Activated CD4-positive, alpha-beta T cell treated with anti-CD3 and anti-CD28 coated beads, Interleukin-2, amount 50 U/mL, for 1 hour (primary cell): ENCODE measurements at places on chromosomes 2 and 18.

DNA sequence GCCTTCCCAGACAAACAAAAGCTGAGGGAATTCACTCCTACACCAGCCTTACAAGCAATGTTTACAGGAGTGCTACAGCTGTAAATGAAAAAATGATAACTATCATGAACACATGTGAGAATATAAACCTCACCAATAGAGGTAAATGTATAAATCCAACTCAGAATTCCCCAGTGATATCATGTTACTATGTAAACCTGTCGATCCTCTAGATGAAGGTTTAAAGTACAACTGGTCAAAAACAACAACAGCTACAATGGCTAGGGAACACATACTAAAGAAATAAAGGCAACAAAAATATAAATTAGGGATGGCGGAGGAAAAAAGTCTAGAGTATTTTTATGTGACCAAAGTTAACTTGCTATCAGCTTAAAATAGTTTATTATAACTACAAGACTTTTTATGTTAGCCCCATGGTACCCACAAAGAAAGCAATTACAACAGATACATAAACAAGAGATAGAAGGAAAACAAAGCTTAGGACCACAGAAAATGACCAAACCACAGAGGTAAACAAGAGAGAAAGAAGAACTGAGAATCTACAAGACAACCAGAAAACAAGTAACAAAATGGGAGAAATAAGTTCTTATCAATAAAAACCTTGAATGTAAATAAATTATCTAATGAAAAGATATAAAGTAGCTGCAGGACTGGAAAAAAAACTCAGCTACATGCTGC, 8.3 kb downstream of the CERKL start:
- no peak for DNase-seq

DNA sequence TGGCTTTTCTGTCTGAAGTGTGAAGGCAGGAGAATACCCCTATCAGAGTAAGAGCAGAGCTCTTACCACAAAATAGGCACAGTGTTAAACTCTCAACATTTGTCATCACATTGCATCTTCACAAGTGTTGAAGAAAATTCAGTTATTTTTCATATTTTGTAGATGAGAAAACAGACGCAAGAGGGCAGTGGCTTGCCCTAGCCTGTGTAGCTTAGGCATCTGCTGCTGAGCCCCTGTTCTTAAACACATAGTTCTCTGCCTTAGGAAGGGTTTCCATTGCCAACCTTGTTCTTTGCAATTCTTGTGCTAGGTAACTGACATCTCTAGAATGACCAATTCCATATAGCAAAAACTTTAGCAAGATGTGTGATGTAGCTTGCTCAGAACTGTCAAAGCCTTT, 112.7 kb upstream of the RMDN2 start:
- DNase-seq = no peak

DNA sequence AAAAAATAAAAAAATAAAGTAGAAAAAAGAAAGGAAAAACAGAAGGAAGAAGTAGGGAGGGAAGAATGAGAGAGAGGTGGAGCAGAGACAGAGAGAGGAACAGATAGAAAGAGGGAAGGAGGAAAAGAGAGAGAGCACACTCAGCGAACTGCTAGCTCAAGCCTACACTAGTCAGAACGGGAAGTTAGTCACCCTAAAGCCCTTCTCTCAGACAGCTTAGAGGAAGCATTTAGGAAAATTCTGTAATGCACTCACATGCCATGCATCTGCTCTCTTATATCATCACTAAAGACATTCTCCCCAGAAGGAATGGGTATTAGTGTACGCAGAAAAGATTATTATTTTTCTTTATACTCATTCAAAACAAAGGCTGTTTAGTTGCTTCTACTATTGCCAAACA, 68.1 kb upstream of the SULT1C3 start:
- DNase-seq = no peak

- no peak for DNase-seq
Measured at GRCh38 chr2:223501641-223502040, 100.5 kb downstream of the SCG2 start.

DNA sequence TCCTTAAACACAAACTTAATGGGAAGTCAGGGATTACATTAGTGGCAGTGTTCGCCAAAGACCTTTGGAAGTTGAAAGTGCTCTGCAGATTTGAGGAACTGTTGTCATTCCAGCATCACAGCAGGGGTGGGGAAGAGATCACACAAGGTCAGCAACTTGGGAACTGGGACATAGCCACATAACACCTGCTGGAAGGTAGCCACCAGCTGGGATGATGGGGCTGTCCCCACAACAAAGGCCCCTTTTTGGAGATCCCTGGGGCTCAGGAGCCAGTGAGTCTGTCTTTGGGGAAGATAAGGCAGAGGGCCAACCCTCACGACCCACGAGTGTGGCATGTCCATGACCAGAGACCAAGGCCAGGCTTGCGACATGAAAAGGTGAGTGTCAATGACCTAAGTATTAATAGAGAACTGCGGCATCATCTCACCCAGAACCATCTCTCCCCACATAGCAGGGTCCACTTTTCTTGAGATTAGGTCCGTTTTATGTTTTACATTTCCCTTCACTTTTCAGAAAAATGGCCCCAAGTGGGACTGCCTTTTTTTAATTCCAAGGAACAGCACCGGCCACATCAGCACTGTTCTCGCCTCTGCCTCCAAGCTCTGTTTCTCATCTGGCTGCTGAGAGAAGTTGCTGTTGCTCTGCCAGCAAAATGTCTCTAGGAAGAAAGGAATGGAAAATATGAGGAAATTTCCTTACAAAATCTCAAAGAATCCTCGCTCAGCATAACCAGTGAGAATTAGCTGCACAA, 106.9 kb downstream of the GFPT1 start:
- no peak for DNase-seq

DNA sequence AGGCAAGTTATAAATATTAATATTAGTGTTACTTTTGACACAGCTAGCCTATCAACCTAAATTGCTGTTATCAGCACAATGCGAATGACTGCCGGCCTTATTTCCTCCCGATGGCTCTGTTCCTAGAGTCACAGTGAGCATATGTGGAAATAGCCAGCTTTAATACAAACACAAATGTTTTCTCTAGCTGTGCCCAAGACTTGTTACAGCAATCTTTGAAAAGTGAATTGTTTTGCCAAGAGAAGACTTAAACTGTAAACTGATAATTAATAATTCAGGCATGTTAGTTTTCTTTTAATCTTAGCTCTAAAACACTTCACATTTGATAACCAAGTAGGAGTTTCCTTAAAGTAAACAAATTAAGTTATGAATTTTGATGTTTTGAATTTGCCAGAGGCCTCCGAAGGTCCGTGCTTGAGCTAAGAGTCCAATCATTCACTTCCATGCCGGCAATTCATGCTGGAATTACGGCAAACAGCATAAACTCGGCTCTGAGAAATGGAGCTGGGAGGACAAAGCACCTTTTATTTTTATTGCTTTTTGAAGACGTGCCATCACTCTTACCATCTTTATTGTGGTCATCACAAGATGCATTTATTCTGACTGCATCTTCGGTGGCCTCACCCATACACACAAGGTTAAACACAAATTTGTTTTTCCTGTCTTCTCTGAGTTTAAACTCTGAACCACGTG, 184.5 kb upstream of the CWC22 start:
- DNase-seq = no peak

DNA sequence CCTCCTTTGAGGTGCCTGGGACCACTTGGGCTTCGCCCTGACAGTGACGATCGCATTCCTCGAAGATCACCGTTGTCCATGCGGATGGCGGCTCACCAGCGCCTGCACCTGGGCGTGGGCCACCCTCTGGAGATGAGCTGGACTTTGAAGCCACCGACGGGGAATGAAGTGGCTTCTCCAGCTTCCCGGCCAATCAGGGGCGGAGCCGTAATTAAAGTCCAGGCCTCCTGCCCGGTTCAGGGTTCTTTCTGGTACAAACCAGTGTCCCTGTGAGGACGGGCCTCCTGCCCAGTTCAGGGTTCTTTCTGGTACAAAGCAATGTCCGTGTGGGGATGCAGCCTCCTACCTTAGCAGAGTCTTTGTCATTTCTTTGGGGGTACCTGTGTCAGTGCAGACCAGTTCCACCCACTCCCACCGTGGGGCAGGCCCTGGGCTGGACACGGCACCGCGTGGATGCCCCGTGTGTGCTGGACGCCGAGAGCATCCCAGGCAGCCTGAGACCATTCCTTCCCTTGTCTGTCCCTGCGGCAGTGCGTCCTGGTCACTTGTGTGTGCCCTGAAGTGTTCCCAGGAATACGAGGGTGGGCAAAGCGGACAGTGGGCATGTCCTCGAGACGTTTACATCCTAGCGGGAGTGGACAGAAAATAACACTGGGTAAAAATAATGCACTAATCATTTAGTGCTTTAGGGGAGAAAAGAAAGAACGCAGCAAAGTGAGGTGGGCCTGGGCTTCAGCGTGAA, 55.0 kb downstream of the KCNG2 start:
- no peak for DNase-seq

- DNase-seq = no peak
Measured at GRCh38 chr2:149058936-149059335, 20.4 kb downstream of the LYPD6B start.

- no peak for DNase-seq
Measured at GRCh38 chr2:188235364-188235763, 56.3 kb upstream of the GULP1 start.

GRCh38 chr2:213219816-213220215, 64.4 kb upstream of the SPAG16 start:
- no peak for DNase-seq

DNA sequence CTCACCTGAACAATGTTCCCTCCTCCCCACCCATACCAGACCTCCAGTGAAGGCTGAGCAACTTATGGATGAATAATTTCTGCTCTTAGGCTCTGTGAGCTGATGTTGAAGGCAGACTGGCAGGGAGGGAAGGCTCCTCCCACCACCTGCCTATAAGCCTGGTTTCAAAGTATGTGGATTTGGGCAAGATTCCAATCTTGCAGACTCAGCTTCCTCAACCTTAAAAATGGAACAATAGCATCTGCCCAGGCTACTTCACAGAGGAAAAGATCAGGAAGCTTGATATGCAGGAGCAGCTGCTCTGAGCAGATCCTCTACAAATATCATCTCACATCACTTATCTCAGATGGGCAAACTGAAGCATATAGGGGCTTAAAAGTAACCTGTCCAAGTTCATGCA, 112.2 kb downstream of the ZFP36L2 start:
- no peak for DNase-seq

- no peak for DNase-seq
Measured at GRCh38 chr2:66021296-66021695, 413.6 kb upstream of the MEIS1 start.

DNA sequence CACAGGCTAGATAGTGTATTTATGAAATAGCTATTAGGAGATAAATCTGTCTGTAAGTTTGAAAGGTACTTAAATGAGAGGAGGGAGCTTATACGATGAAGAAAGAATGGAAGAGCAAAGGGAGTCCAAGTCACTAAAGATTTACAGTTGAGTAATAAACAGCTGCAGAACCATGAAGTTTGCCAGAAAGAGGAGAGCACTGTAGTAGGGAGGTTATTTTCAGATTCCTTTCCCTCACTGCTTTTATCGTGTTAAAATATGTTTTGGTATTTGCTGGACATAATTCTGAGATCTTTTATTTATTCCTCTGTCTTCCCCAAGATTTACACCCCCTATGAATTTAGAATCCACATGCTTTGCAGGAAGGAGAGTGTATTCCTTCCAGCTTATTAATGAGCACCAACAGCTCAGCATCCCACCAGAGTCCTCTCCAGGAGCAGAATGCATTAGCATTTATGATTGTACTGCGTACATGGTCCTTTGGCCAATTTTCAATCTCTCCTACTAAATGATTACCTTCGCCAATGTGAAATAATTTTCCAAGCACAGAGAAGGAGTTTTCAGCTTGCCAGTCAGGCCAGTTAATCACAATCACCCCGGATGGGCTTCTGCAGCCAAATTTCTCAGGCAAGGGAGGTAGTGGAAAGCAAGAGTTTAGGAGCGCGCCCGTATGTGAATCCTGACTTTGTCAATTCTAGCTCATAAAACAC, 297.0 kb downstream of the NBAS start:
- no peak for DNase-seq

GRCh38 chr2:10297959-10298531, 4.7 kb upstream of the HPCAL1 start:
- DNase-seq = peak; percentile 58

- no peak for DNase-seq
Measured at GRCh38 chr18:777021-777420, 35.0 kb downstream of the YES1 start.

DNA sequence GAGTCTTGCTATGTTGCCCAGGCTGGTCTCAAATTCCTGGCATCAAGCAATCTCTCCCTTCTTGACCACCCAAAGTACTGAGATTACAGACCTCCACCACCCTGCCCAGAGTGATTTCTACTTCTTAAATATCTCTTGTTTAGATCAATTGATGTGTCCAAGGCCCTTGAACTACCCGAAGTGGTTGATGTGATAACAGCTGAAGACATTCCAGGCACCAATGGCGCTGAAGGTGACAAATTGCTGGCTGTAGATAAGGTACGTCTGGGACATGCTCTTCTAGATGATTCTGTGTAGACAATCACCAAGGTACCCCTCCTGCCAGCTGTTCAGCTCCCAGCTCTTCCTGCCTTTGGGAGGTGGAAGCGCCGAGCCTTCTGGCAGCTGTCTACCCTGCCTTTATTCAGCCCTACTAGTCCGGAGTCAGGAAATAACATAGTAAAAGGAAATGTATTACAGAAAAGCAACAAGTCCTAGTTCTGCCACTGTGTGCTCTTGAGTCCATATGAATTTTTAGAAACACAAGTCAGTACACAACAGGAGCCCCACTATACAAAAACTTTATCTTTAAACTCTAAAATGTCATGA, 61.3 kb upstream of the BZW1 start:
- no peak for DNase-seq

DNA sequence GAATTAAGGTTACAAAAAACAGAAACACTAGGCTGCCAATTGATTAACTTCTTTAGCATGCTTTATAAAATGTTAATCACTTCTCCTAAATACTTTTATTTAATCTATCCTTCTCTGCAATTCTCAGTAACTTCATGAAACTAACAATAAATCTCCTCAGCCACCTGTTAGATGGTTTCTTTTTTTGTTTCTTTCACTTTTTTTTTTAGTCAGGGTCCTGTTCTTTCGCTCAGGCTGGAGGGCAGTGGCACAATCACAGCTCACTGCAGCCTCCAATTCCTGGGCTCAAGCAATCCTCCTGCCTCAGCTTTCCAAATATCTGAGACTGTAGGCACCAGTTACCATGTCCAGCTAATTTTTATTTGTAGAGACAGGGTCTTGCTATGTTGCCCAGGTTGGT, 213.4 kb upstream of the STK17B start:
- no peak for DNase-seq

GRCh38 chr2:219630770-219631405, 3.5 kb downstream of the SLC4A3 start:
- no peak for DNase-seq

DNA sequence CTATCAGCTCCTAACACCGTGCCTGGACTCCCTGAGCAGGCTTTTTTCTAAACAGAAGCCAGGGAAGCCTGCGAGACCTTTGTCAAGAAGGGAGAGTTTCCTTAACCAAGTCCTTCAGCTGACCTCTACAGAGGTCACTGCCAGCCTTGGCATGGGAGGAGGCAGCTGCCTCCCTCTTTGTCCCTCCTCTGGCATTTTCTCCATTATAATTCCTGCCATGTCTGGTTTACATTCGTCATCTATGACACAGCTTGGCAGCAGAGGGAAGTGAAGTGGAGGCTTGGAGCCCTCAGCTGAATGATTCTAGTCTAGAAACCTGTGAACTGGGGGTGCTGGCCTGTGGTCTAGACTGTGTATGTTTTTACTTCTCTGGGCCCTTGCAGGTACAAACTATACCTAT, 22.5 kb downstream of the LIPG start:
- no peak for DNase-seq
